ENCODE measurements at places on chromosomes 7 and 10.

GRCh38 chr10:35246770-35247343 lies 89.5 kb upstream of the CCNY start:
- no peak for DNase-seq

DNA sequence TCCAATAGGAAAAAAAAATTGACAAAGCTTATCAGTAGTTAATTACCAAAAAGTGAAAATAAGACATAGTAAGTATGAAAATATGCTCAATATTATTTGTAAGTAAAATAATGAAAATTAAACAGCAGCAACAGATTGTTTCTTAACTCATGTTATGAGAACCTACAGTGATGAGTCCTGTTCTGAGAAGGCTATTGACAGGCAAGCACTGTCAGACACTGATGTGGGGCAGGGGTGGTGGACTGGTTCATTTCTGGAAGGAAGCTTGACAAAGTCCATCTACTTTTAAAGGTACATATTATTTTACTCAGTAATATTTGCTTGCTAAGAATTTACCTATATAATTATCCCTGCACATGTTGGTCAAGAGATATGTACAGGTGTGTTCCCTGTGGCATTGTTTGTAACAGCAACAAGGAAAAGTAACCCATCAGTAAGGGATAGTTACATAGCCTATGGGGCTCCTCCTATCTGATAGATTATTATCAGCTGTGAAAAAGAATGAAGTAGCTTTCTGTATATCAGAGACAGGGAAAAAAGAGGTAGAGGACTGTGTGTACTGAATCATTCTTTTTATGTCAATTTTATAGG lies 161.6 kb downstream of the RTKN2 start:
- no peak for DNase-seq

DNA sequence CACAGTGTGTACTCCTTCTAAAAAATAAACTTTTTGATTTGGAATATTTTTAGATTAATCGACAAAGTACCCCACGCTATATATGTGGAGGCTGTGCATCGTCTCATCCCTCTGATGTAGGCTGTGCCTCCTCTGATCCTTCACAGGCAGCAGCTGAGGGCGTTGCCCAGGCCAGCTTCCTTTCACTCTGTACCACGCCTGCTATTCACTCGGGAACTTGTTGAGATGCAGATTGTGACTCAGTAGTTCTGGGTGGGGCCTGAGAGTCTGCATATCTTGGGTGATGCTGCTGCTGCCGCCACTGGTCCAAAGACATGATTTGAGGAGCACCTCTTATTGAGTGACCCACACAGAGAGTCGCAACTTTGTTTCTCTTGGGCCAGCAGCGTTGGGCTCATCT lies 7.9 kb upstream of the C10orf120 start:
- DNase-seq, result no peak

DNA sequence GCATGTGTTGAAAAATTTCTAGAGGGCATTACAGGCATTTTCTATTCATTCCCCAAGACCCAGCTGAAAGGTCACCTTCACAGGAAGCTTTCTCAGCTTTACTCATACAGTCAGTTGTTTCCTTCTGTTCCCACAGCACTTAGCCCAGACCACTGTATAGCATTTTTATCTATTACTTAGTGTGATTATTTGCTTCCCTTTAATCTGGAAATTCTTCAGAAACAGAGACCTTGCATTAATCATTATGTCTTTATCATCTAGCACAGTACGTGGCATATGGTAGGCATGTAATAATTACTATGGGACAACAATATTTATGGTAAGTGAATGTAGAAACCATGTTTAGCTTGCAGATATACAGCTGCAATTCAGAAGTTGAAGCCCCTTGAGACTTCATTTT lies 38.2 kb upstream of the CDK6 start:
- no peak for DNase-seq

DNA sequence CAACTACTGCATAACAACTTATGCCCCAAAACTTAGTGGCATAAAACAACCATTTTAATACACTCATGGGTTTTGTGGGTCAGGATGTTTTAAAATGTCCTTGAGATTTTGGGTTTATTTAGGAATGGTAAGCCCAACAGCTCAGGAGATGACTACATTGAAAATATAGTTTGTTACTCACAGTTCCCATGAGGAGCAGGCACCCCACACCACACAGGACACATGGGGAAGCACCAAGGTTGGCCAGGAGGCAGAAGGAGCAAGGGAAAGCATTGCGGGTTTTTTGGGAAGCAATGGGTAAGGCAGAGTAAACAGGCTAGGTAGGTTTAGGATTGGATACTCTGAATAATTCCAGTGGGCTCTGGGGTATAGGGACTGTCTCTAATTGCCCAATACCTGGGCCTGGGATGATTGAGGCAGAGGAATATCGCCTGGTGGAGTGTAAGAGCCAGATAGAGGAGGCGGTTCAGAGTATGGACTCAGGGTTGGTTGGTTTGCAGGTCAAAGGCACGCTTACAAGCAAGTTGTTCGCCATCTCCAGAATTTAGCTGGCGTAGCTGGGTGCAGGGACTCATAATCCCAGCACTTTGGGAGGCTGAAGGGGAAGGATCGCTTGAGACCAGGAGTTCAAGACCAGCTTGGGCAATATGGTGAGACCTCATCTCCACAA lies 10.0 kb upstream of the MARVELD1 start:
- DNase-seq, result no peak

DNA sequence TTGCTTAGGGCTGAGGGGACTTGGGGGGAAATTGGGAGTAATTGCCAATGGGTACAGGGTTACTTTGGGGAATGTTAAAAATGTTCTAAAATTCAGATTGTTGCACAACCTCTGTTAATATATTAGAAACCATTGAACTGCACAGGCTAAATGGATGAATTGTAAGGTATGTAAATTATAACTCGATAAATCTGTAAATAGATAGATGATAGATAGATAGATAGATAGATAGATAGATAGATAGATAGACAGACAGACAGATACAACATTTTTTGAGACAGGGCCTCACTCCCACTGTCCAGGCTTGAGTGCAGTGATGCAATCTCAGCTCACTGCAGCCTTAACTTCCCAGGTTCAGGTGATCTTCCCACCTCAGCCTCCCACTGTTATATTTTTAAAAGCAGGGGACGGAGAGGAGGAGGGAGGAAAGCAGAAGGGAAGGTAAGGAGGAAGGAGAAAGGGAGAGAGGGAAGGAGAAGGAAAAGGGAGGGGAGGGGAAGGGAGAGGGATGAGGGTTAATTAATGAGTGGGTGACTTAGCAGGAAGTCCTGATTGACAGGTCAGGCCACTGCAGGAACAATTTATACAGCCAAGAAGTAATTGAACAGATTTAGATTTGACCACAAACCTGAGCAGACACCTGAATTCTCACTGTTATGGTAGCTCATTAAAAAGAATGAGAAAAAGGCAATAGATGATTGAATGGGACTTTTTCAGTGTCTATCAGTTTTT lies 38.7 kb downstream of the AOC1 start:
- no peak for DNase-seq

DNA sequence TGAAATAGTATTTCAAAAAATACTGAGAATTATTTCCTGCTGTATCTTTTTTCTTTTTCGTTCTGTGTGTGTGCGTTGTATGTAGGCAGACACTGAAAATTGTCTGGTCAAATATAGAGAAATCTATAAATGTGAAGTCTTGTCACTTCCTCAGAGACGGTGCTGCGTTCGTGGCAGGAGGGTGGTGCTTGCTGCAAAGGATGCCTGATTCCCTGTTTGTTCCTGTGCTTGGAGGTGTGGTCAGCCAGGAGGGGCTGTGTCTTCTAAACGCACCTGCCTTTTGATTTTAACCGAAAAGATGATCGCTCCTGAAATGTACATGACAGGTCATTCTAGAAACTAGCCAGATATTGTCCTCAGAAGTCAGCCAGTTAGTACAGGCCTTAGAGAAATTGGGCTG lies 32.5 kb upstream of the PRKAR1B start:
- DNase-seq, result no peak

DNA sequence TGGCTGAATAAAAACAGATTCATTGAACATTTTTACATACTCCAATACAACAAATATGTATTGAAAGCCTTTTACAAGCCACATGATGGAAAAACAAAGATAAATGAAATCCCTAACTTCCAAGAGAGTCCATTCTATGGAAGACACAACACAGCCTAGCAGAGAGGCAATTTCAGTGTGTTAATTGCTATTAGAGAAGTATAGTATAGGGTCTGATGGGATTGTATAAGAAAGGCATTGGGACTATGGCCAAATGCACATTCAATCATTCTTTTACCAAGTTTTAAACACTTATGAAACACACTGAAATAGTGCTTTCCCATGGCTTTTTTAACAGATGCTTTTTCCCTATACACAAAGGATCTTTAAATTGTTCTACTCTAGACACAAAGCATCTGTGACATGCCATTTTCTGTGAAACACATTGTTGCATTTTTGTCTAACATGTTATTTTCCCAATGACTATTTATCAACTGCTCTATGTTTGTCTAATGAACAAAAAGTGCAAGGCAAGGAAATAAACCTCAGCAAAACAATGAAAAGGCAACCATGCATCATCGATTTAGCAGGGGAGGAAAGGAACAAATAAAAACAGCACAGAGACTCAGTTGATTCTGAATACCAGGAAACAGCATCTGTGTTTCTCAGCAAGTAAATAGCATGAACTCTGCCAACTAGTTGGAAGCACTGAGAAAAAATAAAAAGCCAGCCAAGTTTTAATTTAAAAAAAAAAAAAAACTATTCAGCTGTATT lies 42.4 kb upstream of the PHYHIPL start:
- DNase-seq, result no peak

DNA sequence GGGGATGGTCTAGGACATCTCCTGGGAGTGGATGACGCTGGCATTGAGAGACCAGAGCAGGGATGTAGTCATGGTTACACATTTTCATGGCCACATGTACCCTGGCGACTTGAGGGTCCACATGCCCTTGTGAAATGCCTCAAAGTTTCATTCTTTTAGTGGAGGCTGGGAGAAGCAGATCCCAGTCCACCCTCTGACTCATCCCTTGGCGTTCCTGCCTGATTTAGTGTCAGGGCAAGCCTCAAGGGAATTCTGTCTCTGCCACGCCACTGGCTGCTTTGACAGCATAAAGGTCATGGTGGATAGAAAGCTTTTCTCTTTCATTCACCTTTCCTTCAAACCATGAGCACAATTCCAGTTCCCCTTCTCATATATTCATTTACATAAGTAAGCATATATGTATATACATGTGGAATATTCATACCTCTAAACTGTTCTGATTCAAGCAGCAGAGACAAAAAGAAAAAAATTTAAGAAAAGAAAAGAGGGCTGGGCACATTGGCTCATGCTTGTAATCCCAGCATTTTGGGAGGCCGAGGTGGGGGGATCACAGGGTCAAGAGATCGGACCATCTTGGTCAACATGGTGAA lies 21.8 kb upstream of the KIF5B start:
- no peak for DNase-seq

- DNase-seq, result no peak
These were observed 1.5 kb upstream of the FAM53B start for GRCh38 chr10:124745673-124746072.

DNA sequence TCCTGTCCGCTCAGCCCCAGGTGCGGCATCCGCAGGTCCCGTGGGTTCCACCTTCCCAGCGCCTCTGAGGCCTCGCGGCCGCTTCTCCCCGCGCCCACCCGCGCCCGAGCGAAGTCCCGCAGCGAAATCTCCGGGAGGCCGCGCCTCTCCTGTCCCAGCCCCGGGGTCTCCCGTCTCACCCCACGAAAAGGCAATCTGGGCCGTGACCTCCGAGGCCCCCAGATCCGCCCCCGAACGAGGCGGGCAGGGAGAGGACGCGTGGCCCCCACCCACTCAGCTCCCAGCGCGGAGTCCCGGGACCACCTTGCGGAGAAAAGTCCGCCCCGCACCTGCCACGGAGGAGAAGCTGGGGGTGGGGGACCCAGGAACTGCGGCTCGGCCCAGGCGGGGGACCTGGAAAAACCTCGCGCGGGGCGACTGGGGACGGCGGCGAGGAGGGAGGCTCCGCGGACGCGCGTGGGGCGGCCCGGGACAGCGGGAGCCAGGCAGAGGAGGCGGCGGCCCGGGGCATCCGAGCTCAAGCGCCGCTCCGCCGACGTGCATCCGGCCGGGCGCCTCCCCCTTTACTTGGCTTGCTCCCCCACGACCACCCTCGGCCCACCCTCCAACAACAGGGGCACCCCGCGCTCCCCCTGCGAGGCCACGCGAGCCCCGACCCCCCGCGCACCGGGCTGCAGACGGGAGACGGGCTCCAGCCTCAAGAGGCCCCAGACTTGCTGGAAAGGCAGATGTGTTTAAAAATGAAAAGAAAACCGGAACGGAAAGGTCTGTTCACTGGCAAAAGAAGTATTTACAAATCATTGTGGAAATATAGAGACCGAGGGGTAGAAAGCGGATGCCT lies 33.0 kb upstream of the RNF32 start:
- DNase-seq, result no peak

- no peak for DNase-seq
These were observed 143.5 kb upstream of the ZMIZ1 start for GRCh38 chr10:78925275-78925674.

- no peak for DNase-seq
These were observed 10.9 kb upstream of the PLAU start for GRCh38 chr10:73900064-73900463.

DNA sequence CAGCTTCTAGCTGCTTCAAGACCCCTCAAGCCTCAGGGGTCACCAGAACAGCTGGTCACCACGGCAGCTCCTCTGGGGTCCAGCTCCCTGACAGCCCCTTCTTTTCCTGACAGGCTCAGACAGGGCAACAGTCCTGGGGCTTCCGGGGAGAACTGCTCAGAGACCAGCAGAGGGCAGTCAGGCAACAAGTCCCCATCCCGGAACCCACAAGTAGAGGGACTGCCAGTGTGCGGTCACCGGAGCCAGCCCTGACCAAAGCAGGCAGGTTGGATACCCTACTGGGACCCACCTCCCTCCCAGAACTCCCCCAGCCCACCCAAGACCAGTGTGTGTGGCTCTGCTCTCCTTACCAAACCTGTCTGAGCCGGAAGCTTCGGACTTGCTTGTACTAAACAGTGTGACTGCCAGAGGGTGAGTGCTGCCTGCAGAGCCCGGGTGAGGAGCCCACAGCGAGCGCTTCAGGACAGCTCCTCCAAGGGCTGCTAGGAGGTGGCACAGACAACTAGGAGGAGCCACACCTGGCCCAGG lies 40.3 kb downstream of the YKT6 start:
- peak; percentile 66 for DNase-seq

DNA sequence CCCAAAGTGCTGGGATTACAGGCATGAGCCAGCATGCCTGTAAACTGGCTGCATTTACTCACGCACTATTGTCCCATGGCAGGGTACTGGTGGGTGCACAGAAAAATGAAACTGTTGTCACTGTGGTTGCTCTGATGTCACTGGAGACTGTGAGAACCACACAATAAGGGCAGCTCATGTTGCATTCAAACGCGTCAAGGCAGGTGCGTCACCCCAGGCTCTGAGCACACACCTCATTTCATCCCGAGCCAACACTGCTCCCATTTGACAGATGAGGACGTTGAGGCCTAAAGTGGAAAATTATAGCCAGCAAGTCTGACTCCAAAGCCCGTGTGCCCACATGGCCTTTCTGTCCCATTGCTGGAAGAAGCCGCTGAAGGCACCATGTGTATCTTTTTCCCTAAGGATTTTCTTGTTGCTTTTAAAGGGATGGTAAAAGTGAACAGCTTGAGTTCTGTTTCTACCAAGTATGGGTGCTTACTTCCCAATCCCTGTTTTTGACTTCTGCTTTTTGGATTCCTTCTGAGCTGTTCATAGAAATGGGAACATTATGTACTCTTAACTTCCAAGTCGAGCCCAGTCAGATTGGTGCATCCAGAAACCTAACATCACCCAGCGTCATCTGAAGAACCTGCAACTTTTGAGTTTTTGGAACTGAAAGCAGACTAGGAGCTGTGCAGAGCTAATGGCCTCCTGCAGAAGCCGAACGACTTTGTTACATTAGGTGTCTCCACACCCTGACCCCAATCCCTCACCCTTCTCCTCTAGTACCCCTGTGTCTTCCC lies 60.1 kb upstream of the CARD11 start:
- DNase-seq, result no peak

- no peak for DNase-seq
These were observed 2.0 kb downstream of the BCL7B start for GRCh38 chr7:73555411-73555982.

Measured in neural crest cell (in vitro differentiated cells).